ENCODE measurements at places on chromosomes 4 and X.

GRCh38 chrX:108224218-108224617, 132.6 kb downstream of the ATG4A start:
- no peak for DNase-seq

- no peak for DNase-seq
These were observed 111.0 kb downstream of the ASB9 start for GRCh38 chrX:15158736-15159406.

DNA sequence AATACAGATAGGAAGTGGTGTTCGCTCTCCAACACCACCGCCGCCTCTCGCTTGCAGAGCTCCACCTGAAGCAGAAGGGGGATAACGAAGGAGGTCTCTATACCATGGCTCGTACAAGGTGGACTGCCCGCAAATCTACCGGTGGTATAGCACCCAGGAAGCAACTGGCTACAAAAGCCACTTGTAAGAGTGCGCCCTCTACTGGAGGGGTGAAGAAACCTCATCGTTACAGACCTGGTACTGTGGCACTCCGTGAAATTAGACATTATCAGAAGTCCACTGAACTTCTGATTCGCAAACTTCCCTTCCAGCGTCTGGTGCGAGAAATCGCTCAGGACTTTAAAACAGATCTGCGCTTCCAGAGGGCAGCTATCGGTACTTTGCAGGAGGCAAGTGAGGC, 5.2 kb upstream of the BMP15 start:
- DNase-seq = no peak

DNA sequence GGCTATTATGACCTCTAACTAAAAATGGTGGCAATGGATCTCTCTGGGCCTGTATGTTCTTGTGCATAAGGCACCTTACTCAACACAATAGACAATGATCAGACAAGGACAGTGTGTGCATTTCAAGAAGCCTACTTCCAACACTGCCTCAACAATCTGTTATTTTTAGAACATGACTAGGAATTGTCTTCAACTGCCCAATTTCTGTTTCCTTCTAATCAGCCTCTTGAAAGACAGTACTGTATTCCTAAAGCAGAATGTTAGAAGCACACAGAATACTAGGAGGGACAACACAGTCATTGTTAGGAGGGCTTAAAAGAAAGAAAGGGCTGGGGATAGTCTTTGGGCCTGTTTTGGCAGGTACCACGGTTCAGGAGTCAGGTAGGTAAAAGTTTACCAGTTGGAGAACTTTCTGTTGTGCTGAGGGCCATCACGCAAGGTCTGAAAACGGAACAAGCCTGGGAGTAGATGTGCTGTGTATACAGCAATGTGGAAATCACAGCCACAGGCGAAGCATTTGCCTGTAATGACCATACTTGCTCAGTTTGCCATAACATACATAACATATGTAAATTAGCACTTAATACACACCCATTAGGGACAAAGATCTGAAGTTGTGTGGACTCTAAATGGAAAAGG, 100.8 kb upstream of the ATXN3L start:
- DNase-seq = no peak

DNA sequence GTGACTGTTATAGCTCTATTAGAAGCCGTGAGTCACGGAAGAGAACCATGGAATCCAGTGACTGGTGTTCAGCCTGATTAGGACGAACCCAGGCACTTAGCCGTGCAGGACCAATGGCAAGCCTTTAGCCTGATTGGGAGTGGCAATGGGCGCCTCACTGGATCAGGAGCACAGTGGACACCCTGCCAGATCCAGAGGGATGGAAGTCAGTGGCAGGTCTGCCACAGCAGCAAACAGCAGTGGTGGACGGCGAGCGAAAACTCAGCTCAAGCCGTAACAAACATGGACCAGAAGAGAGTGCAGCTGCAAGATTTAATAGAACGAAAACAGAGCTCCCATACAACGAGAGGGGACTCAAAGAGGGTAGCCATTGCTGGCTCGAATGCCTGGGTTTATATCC, 1326.5 kb downstream of the ADGRL3 start:
- DNase-seq = no peak
